WERI-Rb-1 (cell line): ENCODE measurements at places on chromosomes 7 and 10.

- peak; percentile 16 for DNase-seq
These were observed 844 bp downstream of the NRF1 start for GRCh38 chr7:129612112-129613015.

DNA sequence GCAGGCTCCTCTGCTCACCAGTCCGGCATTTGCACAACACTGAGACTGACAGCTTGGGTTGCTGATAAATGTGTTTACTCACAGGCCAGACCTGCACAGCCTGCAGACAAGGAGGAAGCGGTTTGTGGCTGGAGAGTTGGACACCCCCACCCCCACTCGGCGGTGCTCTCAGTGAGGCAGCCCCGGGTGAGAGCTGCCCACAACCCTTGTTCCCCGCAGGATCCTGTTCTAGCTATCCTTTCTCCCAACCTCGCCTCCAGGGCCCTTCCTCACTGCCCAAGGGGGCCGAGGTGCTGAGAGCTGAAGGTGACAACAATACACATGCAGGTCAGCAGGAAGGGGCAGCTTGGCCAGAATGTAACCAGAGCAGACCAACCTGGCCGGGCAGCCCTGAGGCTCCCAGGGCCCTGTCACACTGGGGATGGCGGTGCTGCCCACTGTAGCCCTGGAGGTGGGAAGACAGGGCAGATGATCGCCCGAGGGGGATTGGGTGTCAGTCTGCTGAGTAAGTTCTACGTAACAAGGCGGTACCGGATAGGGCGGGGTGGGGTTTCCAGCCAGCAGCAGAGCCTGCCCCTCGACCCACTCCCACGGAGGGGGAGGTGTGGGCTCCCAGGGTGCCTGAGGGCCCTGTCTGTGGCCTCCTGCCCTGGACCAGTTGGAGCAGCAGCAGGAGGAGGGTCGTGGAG, 2.1 kb upstream of the ADAM8 start:
- no peak for DNase-seq

DNA sequence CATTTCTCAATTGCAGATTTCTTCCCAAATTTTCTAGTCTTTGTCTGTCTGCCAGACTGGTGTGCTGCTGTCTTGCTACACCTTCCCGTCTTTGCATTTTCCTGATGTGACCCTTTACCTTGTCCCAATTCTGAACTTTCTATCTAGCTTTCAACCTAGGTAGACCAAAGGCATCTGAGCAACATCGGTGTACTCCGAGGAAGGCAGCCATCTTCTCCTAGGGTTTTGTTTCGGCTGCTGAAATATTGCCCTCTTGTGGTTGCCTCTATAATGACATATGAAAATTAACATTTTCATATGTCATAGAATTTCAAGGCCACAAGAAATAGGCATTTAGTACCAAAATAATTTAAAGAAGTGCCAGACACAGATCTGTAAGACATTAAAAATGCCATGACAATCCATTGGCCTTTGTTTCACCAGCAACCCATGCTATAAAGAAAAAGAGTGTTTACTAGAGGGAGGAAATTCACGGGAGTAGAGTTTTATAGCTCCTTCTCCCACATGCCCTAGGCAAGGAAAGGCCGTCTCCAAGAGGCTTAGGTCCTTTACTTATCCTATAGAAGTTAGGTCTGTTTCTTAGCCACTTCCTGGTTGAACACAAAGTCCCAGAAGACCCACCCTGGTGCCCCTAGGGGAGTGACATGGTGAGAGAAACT, 23.4 kb downstream of the OR9A2 start:
- peak; percentile 23 for DNase-seq

DNA sequence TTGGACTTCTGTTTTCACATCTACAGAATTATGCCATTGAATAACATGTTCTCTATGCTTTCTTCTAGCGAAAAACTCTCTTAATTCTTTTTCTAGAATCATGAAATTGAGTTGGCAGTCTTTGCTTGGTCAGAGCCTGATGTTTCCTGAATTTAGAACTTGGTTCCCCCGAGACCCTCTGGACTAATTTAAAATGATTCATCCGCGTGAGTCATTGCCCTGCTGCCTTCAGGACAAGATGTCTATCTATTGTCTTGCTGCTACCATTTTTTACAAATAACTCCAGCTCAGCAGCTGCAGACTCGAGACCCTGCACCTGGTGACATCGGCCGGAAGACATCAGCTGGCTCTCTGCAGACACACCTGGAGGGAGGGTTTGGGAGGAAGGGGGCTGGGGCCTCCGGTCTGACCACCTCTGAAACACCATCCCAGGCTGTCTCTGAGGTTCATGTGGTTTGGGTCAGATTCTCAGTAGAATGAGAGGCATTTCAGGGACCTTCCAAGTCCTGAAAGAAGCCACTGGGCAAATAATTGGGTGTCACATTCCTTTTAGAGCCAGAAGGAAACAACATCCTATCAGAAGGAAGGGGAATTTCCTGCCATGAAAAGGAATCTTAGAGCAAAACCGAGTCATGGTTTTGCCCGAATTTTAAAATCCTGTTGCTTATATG, 20.9 kb upstream of the KLF6 start:
- no peak for DNase-seq

DNA sequence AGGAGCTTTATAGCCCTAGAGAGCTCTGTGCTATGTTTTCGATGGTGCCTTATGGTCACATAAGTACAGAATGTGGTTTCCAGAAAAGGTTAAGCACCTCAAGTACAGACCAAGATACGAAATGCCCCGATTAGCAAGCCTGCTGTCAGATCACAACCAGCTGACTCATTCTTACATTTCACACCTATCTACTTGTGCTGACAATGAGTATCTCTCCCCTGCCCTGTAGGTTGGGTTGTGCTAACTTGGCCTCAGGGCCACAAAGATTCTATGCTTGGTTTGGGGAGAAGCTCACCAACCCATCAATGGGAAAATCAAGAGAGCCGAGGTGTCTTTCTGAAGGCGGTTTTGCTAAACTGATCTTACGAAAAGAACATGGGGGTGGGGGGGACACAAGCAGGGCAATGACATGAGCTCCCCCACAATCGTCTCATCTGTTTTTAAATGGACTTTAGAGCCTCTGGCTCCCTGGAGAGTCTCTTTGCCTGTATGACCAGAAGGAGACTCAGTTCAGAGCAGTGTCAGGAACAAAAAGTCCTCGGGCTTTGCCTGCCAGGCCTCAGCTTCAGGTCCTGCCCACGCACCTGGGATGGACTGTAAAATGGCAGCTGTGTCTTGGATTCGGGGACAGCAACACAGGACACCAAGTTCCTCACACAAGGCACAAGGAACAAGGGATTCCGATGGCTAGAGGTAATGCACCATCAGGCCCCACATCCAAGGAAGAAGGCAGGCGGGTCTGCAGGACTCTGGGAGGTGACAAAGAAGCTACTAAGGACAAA, 55.1 kb downstream of the FAM53B start:
- DNase-seq, result no peak

DNA sequence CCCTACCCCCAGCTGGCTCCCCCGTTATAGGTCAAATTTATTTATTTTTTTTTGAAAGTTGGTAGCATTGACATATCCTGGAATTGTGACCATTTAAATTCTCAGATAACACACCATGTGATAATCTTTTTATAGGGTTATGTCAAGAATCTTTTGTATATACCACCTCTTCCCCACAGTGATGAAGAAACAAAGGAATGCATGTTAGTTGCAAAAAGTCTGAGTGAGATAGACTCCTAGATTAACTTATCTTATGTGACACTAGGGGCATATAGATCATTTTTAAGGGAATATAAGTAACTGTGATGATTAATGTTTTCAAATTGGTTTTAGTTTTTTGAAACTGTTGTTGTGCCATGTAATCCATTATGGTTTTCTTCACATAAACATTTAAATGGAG, 68.3 kb downstream of the MLLT10 start:
- no peak for DNase-seq

DNA sequence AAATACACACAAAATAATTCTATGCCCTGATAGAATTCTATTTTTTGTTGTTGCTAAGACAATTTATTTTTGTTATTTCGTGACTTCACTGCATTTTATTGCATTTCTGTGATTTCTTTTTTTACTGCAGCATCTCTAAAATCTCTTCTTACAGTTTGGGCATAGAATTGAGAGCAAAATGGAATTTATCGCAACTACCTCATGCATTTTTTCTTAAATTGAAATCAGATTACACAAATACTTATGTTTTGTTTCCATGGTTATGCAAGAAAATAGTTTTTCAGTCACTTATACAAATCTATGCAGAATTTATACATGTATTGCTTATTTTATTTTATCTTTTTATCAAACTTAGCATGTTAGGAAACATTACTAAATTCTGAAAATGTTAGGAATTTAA, 781.8 kb upstream of the LRRTM3 start:
- no peak for DNase-seq

GRCh38 chr7:158166386-158167340, 421.0 kb downstream of the PTPRN2 start:
- no peak for DNase-seq

DNA sequence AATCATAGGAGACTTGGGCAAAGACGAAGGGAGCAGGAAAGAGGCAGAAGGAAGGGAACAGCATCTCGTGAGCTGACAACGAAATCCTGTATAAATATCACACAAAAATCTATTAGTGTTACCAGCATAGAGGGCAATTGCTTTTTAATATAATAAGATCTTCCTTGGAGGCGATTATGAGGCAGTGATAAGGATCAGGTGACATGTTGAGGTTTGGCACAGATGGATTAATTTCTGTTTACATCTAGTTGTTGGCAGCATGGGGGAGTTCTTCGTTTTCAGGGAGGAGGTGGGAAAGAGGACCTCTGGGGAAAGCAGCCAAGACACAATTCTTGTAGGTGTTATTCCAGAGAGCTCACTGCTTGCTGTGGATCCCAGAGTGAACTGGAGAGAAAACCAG, 163.8 kb downstream of the PLXNA4 start:
- no peak for DNase-seq

DNA sequence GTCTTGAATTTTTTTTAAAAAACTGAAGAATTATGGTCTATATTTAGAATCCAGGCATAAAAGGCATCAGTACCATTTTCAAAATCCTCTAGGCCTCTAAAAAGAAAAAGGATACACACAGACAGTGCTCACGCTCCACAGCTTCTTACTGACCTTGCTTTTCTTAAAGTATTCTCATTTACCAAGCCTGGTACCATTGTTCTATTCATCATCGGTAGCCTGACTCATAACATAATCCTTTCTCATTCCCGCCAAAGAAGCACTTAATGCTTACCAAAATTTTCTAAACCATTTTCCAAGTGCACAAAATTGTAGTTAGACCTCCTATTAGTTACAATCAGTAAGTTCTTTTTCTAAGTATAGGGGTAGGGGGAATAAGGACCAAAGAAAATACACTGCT, 54.6 kb downstream of the ATE1 start:
- no peak for DNase-seq

DNA sequence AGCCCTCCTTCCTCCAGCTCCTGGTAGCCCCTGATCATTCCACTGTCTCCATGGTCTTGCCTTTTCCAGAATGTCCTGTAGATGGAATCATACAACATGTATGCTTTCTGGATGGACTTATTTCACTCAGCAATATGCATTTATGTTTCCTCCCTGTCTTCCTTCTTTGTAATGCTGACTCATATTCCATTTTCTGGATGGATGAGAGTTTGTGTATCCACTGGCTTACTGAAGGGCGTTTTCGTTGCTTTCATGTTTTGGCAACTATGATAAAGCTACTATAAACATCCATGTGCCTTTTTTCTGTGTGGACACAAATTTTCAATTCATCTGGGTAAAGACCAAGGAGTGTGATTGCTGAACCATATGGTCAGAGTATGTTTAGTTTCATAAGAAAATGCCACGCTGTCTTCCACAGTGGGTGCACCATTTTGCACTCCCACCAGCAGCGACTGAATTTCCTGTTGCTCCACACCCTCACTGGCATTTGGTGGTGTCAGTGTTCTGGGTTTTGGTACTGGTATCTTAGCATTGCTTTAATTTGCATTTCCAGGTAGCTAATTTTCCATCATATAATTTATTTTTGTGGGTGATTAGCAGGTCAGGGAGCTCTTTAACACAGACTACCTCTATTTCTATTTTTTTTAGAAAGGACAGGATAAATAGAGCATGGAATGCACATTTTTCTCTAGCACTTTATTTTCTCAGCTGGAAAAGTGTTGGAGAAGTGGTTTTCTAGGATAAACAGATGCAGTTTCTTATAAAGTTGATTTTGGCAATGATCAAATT, 252.2 kb downstream of the WDR37 start:
- DNase-seq, result no peak

- DNase-seq, result peak; percentile 52
These were observed 111.7 kb upstream of the BTBD16 start for GRCh38 chr10:122159141-122159970.

GRCh38 chr10:86936661-86937501, 20.5 kb downstream of the MMRN2 start:
- no peak for DNase-seq

DNA sequence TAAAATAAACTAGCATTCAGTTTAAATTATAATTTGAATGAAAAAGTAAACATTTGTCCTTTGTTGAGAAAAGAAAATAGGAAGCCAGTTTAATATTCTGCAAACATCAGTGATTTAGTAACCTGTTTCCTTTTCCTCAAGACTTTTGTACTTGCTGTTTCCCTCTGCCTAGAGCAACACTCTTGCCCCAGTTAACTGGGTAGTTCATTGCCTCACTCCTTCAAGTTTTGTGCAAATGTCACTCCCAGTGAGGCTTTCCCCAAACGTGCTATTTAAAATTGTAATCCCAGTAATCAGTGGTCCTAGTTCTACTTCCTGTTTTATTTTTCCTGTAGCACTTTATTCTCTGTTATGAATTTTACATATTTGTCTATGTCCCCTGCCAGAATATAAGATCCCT, 23.8 kb downstream of the DLD start:
- DNase-seq, result no peak

DNA sequence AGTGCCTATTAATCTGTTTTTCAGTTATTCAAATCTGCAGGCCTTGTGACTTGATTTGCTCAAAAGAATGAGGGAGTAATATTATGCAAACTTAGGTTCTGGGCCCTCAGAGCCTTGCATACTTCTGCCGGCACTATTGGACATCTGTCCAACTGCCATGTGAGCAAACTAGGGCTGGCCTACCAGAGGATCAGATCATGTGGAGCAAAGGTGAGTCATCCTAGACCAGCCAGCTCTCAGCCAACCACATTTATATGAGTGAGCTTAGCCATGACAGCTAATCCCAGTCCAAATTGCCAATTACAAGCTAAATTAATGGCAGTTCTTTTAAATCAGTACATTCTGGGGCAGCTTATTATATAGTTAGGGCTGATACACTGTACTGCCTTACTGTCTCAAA, 69.6 kb downstream of the SDHAF3 start:
- peak; percentile 21 for DNase-seq

- no peak for DNase-seq
These were observed 122.0 kb upstream of the INSYN2A start for GRCh38 chr10:127318396-127318795.
